ENCODE measurements at places on chromosomes 11 and 22.

DNA sequence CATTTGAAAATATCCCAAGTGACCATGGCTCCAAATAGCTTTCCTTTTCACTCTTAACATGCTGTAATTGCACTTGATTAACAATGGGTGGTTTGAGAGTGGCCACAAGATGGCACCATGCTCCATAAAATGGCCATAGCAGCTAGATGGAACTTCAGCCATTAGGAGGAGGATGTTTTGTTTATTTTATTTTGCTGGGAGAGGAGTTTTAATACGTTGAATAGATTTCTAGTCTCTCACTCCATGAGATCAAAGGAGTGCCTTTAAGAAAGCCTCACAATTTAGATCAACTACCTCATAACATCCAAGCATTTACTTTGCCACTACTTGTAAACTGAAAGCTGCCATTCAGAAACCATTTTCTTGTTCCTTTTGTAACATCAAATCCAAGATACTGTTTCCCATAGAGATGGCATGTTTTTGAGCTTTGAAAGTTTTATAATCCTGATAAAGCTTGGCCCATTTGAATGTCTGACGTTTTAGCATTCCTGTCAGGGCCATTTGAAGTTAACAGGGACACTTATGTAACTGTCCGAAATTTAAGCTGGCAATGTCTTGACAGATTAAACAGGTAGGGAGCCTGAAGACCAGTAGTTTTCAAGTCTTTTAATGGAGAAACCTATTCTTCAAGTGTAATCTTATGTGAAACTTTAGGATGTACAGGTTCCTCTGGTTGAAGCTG, 4.7 kb downstream of the FEN1 start:
- no peak for DNase-seq

DNA sequence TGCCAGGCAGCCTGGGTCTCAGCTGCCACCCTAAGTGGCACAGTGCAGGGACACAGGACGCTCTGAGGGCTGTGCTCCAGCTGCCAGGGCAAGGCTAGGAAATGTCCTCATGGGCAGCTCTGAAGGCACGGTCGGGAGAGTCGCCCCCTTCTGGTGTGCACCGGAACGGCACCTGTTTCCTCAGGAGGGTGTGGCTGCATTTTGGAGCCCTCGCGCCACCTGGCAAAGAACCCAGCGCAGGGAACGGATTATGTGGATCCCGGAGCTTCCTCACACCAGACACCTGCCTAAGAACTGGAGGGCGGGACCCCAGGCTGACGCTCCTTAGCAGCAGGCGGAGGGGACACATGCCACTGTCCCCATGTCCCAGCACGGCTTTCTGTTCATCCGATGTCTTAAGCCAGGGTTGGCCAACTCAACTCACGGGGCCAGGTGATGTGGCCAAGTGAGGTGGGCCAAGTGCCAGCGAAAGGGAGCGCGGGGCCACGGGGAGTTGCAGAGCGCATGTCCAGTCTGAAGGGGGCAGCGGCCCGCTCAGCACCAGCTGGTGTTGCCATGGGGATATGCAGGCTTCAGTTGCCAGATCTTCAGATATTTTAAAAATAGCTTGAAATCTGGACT, 5.1 kb upstream of the SLC22A8 start:
- peak; percentile 35 for DNase-seq

DNA sequence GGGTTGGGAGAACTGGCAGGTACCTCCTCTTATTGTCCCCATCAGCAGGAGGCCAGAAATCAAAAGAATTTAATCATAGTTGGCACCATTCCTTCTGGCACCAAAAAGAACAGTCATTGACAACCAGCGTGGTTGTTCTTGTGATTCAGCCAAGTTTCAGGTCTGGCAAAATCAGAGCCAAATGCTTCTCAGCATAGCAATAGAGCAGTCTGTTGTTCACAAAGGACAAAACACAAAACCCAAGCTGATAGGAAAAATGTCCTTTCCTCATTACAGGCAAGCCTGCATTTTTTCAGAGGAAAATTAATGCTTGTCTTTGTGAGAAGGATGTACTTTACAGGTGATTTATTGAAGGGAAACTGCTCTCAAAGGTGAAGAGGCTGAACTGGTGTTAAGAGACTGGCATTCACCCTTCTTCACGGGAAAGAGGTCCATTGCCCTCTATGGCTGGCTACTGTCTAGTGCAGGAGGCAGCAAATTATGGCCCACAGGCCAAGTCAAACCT, 241.8 kb upstream of the ARHGAP42 start:
- DNase-seq = no peak

- peak; percentile 11 for DNase-seq
Observed at GRCh38 chr22:30969532-30970355, 679 bp downstream of the TUG1 start.

GRCh38 chr11:103870821-103871309, 165.6 kb upstream of the DDI1 start:
- DNase-seq = no peak

DNA sequence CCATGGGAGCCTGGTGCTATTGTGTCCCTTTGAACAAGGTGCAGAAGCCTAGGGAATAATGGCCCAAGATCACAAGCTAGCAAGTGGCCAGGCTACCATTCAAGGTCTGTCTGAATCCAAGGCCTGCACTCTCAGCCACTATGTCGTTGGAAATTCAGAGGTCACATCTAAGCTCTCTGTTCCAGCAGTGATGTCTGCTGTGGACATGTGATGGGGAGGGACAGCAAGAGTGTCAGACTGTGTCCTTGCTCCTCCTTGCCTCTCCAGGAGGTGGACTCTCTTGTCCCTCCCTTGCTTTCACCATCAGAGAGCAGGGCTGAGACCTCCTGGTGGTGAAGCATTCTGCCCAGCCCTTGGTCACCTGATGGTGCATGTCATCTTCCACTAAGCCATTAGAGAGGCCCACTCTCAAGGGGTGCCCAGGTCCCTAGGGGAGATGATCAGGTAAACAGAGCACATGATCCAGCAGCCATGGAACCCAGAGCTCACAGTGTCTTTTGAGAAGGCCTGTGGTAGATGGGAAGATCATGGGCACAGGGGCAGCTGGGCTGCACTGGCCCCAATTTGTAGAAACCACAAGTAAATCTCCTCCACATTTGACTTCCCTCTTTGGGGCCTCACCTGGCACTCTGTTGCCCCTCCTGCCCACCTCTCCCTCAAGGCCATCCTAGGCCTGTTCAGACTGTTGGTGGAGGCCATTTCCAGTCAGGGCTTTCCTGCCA, 37.1 kb upstream of the SUSD2 start:
- DNase-seq = no peak

DNA sequence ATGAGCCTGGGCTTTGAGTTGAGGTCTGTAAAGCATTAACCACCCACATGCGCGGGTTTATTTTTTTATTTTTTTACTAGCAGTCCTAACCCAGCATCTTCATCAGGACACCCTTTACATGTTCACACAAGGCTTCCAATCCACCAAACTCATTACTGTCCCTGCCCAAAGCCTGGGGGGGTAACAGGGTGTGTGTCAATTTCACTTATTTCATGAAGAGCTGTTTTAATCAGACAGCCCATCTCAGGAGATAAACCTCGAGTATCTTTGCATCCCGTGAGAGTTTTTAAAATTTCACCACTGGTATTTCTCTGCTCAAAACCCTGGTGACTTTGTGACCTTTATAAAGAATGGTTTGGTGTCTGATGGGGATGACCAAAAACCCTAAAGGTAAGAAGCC, 45.6 kb downstream of the ANO1 start:
- no peak for DNase-seq

GRCh38 chr11:66470015-66470414, 3.3 kb downstream of the PELI3 start:
- no peak for DNase-seq

GRCh38 chr11:73995247-73995646, 12.6 kb upstream of the UCP2 start:
- no peak for DNase-seq

- DNase-seq = no peak
Observed at GRCh38 chr22:26953012-26953883, 295.9 kb downstream of the MIAT start.

- no peak for DNase-seq
Observed at GRCh38 chr11:79117488-79117887, 323.3 kb downstream of the TENM4 start.

DNA sequence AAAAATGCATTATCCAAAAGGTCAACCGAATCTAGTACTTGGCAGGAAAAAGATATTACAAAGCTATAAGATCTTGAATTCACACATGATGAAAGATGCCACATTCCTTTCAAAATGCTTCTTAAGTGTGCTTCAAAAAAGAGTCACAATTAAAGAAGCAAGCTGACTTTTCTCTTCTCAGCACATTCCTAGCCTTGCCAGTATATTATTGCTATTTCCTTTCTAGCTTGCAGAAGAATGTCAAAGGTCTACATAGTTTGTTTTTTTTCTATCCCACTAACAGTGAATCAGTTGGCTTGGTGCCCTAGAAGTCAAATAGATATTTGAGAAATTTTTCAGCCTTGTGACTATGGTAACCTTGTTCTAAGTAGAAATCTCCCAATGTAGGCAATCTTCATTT, 56.8 kb downstream of the GUCY1A2 start:
- DNase-seq = no peak

- no peak for DNase-seq
Observed at GRCh38 chr11:86177302-86177701, 67.3 kb upstream of the EED start.

- DNase-seq = no peak
Observed at GRCh38 chr11:72764503-72764902, 12.3 kb upstream of the ARAP1 start.

- DNase-seq = no peak
Observed at GRCh38 chr22:24024354-24024753, 13.2 kb downstream of the CABIN1 start.

GRCh38 chr11:122273476-122274191, 157.6 kb upstream of the BLID start:
- DNase-seq = no peak

DNA sequence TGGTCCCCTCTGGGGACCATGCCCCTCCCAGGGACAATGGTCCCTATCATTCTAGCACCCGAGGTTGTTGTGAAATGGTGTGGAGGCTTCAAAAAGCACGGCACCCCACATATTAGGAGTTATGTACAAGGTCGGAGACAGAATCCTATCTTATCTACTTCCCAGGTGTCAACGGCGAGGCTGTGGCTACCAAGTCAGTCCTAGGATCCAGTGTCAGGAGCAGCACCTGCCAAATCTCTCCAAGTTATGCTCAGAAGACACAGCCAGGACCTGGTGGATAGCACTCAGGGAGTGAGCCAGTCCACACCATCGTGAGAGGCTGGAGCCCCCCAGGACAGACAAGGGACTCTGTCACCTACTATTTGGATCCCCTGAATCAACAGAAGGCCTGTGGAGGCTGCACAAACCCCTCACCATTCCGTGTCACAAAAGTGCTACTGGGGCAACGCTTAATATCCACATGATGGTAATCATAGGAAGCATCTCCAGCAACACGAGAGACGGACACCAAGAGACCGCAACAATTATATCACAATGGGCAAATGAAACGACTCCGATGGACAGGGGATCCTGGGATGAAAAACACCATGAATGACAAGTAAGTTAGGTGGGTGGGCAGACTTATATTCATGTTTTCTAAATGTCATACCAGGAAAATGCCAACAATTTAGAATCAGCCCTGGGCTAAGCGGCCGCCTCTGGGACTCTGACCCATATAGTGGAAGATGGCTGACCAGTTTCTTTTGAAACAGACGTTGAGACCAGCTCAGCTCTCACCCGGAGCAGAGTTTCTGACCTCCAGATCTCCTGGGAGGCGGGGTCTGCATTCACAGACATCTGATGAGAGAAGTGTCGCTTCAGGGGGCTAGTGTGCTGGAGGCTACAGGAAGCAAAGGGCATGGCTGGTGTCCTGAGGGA, 108.4 kb downstream of the MED15 start:
- DNase-seq = no peak

- DNase-seq = no peak
Observed at GRCh38 chr11:19694796-19695345, 17.8 kb upstream of the NAV2 start.

DNA sequence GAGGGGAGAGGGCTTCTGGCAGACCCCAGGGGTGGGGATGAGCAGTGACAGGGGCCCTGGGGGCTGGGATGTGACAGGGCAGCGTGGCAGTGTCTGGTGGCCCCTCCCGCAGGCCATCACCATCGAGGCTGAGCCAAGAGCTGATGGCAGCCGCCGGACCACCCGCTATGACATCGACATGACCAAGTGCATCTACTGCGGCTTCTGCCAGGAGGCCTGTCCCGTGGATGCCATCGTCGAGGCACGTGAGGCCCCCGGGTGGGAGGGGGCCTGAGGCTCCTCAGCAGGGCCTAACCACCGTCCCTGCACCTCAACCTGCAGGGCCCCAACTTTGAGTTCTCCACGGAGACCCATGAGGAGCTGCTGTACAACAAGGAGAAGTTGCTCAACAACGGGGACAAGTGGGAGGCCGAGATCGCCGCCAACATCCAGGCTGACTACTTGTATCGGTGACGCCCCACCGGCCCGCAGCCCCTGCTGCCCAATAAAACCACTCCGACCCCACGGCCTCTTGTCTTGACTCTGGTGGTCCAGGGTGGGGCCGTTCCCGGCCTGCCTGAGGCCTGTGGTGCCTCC, 2.6 kb upstream of the TCIRG1 start:
- DNase-seq = no peak

GRCh38 chr22:49134076-49134475, 693.6 kb downstream of the BRD1 start:
- no peak for DNase-seq

DNA sequence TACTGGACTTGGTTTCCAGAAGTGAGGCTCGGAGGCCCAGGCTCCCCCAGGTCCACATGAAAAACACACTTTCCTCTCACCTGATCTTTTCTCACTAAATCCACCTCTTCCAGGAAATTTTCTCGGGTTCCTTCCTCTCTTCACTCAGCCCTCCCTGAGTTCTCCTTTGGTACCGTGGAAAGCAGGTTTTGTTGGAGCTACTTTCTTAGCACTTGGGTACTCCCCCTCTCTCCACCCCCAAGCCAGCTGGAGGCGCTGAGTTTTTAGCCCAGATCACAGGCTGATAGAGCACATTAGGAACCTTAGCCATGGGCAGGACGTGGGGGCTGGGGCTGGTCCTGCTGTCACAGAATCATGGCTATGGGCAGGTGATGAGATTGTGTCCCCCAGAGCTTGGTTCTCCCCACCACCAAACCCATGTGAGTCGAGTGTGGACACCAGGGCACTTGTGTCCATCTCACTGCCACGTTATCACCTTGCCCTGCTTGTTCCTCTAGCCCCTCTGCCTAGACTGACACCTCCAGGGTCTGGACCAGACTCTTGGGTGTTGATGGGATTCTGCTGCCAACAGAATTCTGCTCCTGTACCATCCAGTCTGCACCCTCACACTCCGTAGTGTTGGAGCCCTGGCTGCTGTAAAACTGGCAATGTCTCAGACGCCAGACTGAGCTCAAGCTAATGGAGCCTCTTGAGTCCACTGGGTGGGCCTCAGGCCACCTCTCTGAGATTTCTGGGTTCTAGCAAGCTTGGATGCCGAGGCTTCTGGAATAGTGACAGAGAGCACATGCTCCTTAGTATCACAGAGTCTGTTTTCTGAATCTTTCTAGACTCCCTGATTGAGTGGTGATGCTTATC, 74.9 kb upstream of the NARS2 start:
- DNase-seq = no peak

DNA sequence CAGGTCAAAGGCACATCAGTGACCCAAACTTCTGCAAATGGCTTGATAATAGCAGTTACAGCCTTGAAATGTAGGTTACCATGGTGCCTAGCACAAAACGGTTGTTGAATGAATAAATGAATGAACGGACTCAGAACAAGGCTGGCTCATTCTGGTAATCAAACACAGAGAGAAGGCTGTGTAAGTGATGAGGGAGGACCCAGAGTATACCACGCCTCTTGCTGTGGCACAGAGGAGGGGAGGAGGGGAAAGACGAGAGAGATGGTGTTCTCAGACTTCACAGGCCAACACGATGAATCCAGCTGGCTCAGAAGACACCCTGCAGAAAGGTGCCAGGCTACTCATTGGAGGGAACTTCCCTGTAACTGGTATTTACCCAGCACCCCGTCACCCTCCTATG, 38.3 kb downstream of the PC start:
- no peak for DNase-seq
